CD4-positive, CD25-positive, alpha-beta regulatory T cell (primary cell): ENCODE measurements at places on chromosomes 6 and 20. TPM values are rescaled to one million over a fixed set of nuclear protein-coding genes. Genes with fewer than 3 reads are reported as not detected.

Gene BTN1A1
- total RNA-seq = not detected

Gene DST
- 3.8 TPM for total RNA-seq

- DNase-seq = no peak
Observed at GRCh38 chr6:144259986-144260385, 25.1 kb upstream of the UTRN start.

GRCh38 chr20:23232219-23232581 lies 118.4 kb upstream of the NXT1 start:
- no peak for DNase-seq

DNA sequence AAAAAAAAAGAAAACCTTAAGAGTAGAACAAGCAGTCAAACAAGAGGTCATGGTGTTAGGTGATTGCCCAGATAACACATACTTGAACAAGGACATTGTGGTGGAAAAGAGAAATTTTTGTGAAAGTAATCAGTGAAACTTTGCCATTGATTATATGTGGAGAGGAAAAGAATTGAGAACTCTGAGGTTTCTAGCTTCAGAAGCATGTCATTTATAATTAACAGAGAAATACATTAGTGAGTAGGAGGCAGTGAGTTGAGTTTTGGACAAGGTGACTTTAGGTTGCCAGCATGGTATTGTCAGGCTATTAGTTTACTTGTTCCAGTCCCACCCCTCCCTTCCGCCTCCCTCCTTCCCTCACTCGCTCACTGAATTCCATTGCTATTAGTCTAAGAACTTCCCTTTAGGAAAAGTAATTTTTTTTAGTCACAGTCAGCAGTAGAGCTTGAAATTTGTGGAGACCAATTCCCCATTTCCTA lies 17.2 kb downstream of the TAB2 start:
- DNase-seq = no peak

GRCh38 chr6:31267651-31268368 lies 4.1 kb downstream of the HLA-C start:
- DNase-seq = peak; percentile 26

- no peak for DNase-seq
Observed at GRCh38 chr6:140977403-140977802, 1155.3 kb upstream of the GJE1 start.
